ENCODE measurements at places on chromosomes 12 and 14.

- no peak for DNase-seq
Measured at GRCh38 chr12:92170050-92170449, 24.4 kb upstream of the BTG1 start.

DNA sequence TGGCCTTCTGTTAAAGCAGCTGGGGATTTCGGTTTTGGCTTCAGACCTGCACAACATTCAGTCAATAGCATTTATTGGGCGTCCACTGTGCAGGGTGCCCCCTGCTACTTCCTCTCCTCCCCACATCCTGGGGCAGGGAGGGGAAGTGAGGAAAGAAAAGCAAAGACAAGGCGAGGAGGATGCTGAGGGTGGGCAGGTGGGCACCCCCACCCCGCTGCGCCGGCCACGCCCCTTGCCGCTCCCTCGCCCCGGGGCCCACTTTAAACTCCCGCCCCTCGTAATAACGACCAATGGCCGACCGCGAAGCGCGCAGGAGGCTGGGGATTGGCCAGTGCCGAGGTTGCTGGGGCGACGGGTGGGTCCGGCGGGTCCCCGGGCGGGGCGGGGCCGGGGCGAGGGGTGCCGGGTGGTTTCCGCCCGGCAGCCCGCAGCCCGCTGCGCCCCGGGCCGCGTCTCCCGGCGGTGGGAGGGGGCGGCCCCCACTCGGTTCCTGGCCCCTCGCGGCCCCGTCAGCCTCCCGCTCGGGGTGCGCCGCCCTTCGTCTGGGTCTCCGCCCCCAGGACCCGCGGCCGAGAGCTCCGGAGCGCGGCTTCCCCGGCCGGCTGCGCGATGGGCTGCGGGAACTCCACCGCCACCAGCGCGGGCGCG is at the start of gene C12orf75:
Gene C12orf75, plus strand, starts transcription at position 409 of the 648 bp plus-strand sequence. Its CDS starts 201 bp downstream, at position 610.
- peak; percentile 78 for DNase-seq

- peak; percentile 30 for DNase-seq
Measured at GRCh38 chr14:104143521-104144452, 5.4 kb downstream of the KIF26A start.

DNA sequence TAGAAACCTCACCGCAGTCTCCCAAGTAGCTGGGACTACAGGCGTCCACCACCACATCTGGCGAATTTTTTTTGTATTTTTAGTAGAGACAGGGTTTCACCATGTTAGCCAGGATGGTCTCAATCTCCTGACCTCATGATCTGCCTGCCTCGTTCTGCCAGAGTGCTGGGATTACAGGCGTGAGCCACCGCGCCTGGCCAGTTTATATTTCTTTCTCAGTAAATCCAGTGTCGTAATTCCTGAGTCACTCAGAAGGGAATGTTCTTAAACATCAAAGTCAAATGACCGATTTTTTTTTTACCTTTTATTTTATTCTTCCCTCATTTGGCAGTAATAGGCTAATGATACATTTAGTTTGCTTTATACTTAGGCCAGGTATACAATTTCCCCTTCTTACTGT is 80.5 kb downstream of the FBXO33 start:
- DNase-seq: no peak

DNA sequence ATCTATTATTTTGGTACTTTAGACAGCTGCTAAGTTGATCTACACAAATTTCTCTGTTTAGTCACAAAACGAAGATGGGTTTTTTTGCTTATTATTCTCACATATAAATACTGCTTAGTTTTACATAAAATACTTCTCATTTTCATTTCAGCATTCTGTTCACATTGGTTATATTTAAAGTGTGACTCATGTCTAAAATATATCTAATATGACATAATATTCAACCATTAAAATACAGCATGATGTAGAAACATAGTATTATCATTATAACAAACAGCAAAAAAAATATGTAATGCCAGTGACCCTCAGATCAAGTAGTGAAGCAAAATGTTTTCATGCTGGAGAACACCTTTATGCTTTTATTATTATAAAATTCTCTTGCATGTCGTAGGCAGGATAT is 63.7 kb downstream of the SH2B3 start:
- DNase-seq: no peak

DNA sequence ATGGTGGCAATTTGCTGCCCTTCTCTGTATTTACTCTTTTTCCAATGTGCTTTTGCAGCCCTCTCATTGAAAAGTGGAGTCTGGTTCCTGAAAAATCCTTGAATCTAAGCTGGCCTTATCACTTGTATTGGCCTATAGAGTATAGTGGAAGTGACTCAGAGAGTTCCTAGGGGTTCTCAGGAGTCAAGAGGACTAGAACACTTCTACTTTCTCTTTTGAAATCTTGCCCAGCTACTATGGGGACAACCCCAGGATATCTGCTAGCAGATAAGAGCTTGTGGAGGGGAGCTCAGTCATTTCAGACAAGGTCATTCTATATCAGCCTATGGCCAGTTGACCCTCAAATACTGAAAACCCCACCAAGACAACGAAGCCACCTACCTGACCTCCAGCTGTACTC is 26.7 kb upstream of the WSCD2 start:
- no peak for DNase-seq

GRCh38 chr12:54419088-54419887 is at the start of gene ITGA5:
ITGA5 (minus strand) TSS chr12:54419266; CDS start chr12:54419198, 68 bp downstream.
- DNase-seq: peak; percentile 87

DNA sequence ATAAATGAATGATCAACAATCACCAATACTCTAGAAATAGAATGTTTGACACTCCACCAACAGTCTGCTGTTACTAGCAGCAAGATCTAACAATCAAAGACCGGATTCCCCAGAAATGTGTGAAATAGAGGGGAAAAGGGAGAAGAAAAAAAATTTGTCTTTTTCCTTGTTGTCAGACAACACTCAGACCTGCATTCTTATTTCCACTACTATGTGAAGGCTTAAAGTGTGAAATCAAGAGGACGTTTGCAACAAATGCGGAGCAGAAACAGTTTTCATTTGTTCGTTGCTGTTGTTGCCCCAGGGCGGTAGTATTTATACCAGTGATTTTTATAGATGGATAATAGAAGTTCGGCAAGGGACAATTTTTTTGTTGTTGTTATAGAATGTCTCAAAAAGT is 9.2 kb downstream of the NKX2-1 start:
- no peak for DNase-seq

DNA sequence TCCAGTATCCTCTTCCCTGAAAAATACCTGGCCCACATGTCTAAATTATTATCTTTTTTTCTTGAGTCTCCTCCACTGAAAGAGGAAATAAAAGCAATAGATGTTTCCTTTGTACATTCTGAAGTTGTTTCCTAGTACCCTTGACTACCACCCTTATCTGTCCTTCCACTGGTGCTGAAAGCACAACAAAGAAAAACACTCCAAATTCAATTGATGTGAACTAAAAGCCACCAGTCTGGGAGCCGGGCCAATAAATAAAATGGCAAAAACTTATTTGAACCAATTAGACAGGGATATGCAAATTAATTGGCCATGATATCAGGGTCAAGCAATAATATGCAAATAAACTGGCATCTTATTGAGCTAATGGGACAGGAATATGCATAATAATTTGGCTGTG is 330.5 kb downstream of the PAWR start:
- no peak for DNase-seq

GRCh38 chr12:62808166-62808879 is 126.6 kb downstream of the PPM1H start:
- no peak for DNase-seq

DNA sequence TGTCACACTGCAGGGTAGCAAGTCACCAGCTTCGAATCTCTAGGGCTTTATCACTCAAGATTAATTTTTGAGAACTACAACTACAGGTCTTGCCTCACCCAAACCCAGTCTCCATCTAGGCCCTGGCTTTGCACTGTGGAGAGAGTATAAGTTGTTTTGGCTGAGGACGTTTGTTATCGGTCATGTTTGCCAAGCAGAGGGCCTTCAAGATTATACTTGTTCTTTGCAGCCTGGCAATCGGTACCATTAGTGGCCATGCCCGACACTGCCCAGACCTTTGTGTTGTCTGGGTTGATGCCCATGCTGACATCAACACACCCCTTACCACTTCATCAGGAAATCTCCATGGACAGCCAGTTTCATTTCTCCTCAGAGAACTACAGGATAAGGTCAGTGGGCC is 25.7 kb downstream of the ARG2 start:
- DNase-seq: no peak

- DNase-seq: no peak
Measured at GRCh38 chr14:57820581-57820980, 45.3 kb downstream of the SLC35F4 start.

GRCh38 chr12:113684908-113685782 is 213.5 kb upstream of the LHX5 start:
- no peak for DNase-seq

Data from Right ventricle myocardium superior (tissue), 1 donor.